Activated CD4-positive, alpha-beta T cell treated with anti-CD3 and anti-CD28 coated beads for 48 hours (primary cell): ENCODE measurements at places on chromosomes 11 and 22.

GRCh38 chr11:13316528-13316961, 39.0 kb downstream of the BMAL1 start:
- no peak for DNase-seq

DNA sequence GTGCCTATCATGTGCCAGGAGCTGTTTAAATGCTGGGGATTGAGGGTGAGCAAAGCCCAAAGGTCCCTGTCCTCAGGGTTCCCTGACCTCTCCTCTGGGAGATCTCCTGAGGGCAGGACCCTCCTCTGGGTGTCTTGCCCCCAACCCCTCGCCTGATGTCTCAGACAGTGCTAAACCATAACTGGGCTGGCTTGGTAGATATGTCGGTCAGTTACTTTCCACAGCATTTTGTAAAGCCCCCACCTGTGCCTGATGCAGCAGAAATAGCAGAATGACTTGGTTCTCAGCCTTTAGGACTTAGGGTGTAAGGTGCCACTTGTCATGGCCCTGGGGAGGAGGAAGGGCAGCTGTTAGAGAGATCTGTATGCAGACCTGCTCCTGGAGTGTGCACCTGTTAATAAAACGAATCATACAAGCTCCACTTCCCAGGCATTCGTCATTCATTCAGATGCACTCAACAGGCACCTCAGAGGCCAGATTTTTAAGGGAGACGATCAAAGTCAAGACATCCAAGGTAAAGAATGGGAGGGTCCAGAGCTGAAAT, 88.1 kb downstream of the TP53I11 start:
- no peak for DNase-seq

- no peak for DNase-seq
Measured at GRCh38 chr11:96045622-96046456, 121.9 kb upstream of the MTMR2 start.

DNA sequence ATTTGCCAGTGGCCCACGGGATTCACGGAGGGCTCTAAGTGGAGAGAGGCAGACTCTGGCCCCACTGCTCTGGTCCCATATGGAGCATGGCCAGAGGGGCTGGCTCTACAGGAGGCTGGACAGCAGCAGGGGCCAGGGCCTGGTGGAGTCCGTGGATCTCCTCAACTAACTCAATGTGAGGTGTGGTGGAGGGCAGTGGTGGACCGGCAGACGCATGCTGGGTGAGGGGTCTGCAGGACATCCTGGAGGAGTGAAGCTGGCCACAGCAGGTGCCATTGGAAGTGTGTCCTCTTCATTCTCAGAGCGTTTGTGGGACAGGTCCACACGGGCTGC, 15.6 kb downstream of the IGF2 start:
- no peak for DNase-seq

DNA sequence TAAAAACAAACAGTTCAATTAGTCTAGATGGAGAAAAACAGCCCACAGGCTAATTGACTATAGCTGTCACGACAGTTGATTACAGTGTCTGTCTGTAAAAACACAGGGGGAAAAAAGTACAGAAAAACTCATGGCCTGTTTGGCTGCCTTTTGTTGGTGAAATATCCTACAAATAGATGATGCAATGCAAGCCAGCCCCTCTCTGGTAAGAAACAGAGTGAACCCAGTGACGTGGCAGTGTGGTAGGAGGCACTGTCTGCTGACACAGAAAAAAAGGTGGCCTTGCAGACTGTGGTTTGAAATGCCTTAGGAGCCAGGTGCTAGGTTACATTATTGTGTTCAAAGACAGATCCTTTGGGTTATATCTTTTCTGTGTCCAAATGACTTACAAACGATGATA, 431.4 kb upstream of the CCDC90B start:
- no peak for DNase-seq

DNA sequence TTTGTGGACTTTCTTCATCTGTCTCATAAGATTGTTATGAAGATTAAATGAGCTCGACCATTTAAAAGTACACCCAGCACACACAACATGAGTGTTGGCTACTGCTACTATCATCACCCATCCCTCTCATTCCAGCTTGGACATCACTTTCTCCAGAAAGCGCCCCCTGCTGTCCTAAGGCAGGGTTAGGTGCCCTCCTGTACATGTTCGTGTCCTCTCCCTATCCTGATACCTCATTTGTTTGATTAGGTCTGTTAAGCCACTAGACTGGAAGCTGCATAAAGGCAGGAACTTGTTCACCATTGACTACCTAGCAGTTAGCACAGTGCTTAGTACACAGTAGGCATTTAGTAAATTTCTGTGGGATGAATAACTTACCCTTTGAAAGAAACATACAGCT, 85.5 kb downstream of the ENTHD1 start:
- peak; percentile 61 for DNase-seq

- DNase-seq = peak; percentile 50
Measured at GRCh38 chr22:40462195-40462984, 92.0 kb downstream of the SGSM3 start.

- DNase-seq = no peak
Measured at GRCh38 chr22:38967451-38968450, 10.3 kb downstream of the APOBEC3A start.

GRCh38 chr11:76849376-76849775, 11.3 kb upstream of the ACER3 start:
- DNase-seq = no peak

DNA sequence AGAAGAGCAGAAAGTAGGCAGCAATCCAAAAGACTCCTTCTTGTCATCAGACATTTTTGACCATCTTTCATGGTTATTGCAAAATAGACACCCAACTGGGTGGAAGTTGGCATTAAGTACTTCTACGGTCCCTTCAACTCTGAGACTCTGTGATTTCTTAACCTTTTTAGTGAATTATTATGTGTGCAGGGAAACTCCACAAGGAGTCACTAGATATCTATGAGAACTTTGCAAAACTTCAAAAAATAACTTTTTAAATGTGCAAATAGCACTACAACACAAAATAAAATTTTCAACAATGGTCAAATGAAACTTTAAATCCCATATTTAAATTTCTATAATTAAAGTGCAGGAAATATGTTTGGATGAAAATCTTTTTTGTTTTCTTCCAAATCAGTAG, 88.7 kb downstream of the SLC17A6 start:
- no peak for DNase-seq

- DNase-seq = no peak
Measured at GRCh38 chr22:44259366-44260215, 53.2 kb downstream of the SHISAL1 start.

DNA sequence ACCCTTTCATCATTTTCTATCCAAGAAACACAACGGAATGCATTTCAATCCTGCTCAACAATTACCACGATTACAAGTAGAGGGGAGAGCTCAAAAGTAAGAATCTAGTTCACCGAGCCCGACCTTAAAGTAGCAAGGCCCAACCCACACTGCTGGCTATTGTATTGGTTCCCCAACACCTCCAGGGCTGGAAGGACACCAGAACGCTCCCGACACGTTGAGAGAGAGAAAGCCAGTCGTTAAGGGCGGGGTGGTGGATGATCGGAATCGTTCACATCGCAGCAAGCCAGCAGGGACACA, 690 bp downstream of the CKAP5 start:
- DNase-seq = no peak

- DNase-seq = no peak
Measured at GRCh38 chr11:101807531-101807930, 107.3 kb upstream of the CEP126 start.

- no peak for DNase-seq
Measured at GRCh38 chr11:103537904-103538502, 428.8 kb downstream of the DYNC2H1 start.

GRCh38 chr11:134250246-134250645, 2.9 kb downstream of the THYN1 start:
- no peak for DNase-seq

GRCh38 chr11:86176165-86176884, 68.2 kb upstream of the EED start:
- peak; percentile 73 for DNase-seq

DNA sequence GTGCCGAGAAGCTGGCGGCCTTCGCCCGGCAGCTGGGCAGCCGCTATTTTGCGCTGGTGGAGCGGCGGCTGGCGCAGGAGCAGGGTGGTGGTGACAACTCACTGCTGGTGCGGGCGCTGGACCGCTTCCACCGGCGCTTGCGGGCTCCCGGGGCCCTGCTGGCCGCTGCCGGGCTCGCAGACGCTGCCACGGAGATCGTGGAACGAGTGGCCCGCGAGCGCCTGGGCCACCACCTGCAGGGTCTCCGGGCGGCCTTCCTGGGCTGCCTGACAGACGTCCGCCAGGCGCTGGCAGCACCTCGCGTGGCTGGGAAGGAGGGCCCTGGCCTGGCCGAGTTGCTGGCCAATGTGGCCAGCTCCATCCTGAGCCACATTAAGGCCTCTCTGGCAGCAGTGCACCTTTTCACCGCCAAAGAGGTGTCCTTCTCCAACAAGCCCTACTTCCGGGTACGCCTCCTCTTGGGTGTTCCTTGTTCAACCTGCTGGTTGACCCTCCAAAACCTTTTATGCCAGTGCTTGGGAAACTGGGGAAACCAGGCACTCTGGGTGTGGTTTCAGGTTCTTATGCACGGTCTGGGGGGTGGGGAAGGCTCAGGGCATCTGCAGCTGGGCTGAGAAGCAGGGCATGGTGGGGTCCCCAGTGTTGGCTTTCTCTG, 3.1 kb upstream of the TM7SF2 start:
- no peak for DNase-seq

DNA sequence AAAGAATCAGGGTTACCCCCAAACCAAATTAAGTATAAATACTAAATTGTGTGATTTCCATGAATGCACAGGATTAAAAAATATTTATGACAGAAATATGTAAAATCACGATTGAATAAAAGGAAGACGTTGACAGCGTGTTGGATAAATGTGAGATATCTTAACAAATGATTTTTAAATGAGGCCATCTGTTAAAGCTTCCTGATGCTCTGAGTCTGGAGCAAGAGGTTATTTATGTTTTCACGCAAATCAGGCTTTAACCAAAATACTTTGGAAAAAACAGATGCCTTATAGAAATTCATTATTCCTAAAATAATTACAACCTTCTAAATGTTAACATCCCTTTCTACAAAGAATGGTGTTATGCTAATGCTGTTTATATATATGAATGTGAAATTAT, 123.3 kb downstream of the PAX6 start:
- no peak for DNase-seq

GRCh38 chr11:60985991-60986915, 14.8 kb downstream of the CD6 start:
- peak; percentile 94 for DNase-seq

GRCh38 chr11:117180661-117181585, 2.4 kb downstream of the SIDT2 start:
- peak; percentile 80 for DNase-seq

- no peak for DNase-seq
Measured at GRCh38 chr11:8091721-8092120, 10.7 kb downstream of the TUB start.

GRCh38 chr22:45240104-45240809, 437 bp downstream of the KIAA0930 start:
- peak; percentile 38 for DNase-seq

DNA sequence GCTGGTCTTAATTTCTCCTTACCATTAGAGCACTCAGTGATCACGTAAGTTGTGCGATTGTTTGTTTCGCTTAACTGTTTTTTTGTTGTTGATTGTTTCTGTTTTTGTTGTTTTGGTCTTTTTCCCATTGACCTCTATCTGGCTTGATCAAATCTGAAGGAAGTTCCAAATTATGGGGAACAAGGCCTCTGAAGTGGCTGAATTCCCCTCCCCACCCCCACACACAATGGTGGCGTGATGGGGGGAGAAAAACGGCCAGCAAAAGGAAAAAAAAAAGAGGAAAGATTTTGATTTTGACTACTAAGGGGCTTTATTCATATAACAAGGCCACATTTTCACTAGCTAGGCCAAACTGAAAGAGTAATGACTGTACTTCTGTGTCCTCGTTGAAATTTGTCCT, 53.6 kb downstream of the OSBPL5 start:
- no peak for DNase-seq

- DNase-seq = no peak
Measured at GRCh38 chr11:110737593-110737992, 25.4 kb upstream of the ARHGAP20 start.

DNA sequence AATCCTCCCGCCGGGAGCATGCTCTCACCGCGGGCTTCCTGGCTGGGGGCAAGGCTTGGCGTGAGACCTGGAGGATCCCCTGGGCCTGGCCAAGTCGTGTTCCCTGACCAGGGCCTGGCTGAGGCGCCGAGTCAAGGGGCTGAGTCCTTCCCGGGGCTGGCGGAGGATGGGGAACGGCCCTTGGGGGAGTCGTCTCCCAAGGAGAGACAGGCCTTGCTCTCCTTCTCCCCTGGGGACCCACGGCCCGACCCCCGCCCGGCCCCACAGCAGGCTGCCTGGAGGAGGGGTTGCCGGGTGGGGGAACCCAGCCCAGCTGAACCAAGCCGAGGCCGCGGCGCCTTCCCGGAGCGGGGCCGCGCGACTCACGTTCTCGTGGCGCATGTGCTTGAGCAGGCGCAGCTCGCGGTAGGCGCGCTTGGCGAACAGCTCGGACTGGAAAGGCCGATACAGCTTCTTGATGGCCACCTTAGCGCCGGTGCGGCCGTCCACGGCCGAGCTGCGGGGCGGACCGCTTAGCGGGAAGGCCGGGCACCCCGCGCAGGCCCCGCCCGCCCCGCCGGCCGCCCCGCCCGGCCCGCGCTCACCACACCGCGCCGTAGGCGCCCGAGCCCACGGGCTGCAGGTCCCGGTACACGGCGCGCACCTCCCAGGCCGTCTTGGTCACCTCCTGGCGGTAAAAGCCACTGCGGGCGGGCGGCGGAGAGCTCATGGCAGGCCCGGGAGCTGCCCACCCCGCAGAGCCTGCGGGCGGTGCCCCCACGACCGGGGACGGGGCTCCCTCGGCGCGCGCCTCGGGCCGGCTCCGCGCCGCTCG, 475 bp downstream of the MAPK12 start:
- DNase-seq = peak; percentile 64

DNA sequence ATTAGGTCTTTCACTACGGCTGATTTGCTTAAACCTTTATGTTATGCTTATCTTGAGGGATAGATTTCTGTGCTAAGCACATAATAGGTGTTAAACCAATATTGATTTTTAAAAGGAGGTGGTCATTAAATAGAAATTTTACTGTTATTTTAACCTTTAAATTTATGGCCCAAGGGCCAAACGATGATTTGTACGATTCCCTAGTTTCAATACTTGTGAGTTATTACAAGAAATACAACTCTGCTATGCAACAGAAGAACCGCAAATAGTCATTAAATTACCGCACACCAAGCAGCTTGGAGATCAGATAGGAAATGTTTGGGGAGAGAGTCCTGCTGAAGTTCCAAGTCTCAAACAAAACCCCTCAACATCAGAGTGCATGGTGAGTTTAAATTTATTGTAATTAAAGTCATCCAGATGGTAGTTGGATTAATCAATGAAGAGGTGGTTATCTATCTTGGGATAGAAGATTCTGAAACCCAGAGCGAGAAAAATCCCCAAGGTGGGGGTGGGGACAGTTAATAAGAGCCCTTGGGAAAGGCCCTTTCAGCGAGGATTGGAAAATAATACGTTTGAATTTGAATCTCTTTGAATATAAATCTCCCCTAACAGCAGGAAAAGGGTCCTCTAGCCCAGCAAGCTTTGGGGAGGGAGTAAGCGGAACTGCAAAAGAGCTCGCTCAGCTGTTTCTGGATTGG, 805 bp upstream of the QSER1 start:
- DNase-seq = no peak

GRCh38 chr22:36110306-36110881, 50.2 kb downstream of the APOL3 start:
- DNase-seq = no peak
